GM12878 (cell line): ENCODE measurements at places on chromosomes 11 and 22.

DNA sequence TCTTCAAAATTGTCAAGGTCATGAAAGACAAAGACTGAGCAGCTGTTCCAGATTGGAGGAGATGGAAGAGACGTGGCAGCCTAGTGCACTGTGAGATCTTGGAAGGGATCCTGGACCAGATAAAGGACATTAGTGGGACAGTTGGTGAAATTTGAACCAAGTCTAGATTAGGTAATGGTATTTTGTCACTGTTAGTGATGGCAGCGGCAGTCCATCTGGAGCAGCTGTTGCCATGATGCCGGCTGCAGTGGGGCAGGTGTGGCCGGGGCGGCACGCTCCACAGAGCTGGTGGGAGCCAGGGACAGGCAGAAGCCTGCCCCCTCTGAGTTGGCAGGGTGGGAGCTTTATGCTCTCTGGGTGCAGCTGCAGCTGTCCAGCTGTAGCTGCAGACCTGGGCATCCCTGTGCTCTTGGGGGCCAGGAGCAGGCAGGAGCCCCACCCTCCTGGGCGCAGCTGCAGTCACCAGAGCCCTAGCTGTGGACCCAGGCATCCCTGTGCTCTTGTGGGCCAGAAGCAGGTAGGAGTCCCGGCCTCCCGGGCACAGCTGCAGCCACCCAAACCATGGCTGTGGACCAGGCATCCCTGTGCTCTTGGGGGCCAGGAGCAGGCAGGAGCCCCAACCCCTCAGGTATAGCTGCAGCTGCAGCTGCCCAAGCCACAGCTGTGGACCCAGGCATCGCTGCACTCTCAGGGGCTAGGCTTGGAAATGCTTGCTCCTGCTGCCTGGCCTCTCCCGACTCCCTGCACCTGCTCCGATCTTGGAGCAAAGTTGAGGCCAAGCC, 20.7 kb downstream of the DIXDC1 start:
- H3K27me3 ChIP-seq, result no peaks in the 10 kb centered on the region
- H3K4me3 ChIP-seq, result no peak overlapping the region
- no peak overlapping the region for H3K27ac ChIP-seq
- no peak for DNase-seq
- no peaks in the 10 kb centered on the region for H3K4me1 ChIP-seq

DNA sequence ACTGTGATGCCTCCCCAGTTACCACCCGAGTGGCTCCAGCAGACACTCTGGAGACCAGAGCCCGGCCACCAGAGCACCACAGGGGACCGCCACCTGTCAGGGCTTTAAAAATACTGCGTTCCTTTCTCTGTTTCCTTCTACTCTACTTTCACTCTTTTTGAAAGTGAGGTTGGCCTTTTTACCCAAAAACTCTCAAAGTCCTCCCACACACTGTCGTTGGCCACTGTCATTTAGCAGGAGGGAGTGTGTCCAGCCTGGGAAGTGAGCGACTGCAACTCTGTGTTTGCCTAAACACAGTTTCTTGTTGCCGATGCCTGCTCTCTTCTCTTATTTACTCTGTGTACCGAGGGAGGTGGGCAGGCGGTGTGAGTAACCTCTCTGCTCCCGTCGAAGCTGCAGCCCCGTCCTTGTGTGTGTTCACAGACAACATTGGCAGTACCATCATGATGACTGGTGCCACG, 90.8 kb upstream of the CLDN5 start:
- peaks cover 44% of the 10 kb centered on the region for H3K4me1 ChIP-seq
- no peak overlapping the region for H3K27ac ChIP-seq
- no peaks in the 10 kb centered on the region for H3K27me3 ChIP-seq
- H3K4me3 ChIP-seq, result 0 out of 2 replicates have a peak overlapping the region, but pooled peaks have one; percentile 9
- no peaks in the 10 kb centered on the region for H3K36me3 ChIP-seq

GRCh38 chr11:70365544-70365927, 32.8 kb upstream of the CTTN start:
- H3K4me3 ChIP-seq, result no peak overlapping the region
- no peak for DNase-seq
- H3K27ac ChIP-seq, result no peak overlapping the region
- H3K36me3 ChIP-seq, result peaks cover 6% of the 10 kb centered on the region
- H3K4me1 ChIP-seq, result no peaks in the 10 kb centered on the region

- H3K4me3 ChIP-seq, result no peak overlapping the region
- no peak for DNase-seq
- no peaks in the 10 kb centered on the region for H3K27me3 ChIP-seq
- H3K27ac ChIP-seq, result no peak overlapping the region
- no peaks in the 10 kb centered on the region for H3K36me3 ChIP-seq
Measured at GRCh38 chr22:29187831-29188230, 17.9 kb upstream of the EMID1 start.

DNA sequence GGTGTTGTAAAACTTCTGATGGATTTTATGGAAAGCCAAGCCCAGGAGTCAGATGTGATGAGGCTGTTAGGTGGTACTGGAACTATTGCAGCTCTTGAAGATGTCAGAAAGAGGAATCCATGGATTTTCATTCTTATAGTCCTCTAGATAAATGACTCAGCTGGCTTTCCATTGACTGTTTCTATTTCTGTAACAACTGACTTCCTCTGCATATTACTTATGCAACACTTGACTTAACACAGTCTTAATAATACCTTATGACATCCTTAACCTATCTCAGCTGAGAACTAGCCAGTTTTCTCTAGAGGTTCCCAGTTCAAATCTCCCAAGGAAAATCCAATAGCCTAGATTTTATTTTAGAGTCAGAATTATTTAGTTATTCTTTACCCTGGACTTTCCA, 263.8 kb downstream of the LUZP2 start:
- H3K27me3 ChIP-seq, result no peaks in the 10 kb centered on the region
- H3K36me3 ChIP-seq, result no peaks in the 10 kb centered on the region
- DNase-seq, result no peak
- no peaks in the 10 kb centered on the region for H3K4me1 ChIP-seq

DNA sequence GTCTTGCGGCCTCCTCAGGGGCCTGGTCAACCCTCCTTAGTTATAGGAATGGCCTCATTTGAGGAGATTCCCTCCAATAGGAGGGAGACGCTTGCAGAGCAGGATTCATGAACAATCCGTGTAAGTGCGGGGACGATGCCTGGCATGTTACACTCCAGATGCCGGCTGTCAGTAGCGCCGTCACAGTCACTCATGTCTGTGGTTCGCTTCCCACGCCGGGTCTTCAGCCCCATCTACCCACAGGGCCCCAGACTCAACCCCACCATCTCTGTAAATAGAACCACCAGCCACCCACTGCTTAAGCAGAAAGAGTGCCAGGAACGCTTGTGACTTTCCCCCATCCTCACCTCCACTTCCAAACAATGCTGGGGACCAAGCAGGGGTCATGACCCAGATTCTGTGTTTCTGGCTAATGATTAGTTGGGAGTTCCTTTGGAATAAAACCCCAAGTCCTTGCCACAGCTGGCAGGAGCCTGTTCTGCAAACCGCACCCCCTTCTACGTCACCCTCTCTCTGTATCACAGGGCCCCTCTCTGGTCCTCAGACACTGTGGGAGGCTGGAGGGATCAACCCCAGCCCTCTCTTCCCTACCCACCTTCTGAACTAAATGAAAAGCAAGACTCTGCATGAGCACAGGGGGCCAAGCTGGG, 38.8 kb upstream of the TOLLIP start:
- no peak for DNase-seq
- no peaks in the 10 kb centered on the region for H3K36me3 ChIP-seq

- peaks cover 9% of the 10 kb centered on the region for H3K36me3 ChIP-seq
- no peak overlapping the region for H3K4me3 ChIP-seq
- H3K27ac ChIP-seq, result no peak overlapping the region
- H3K27me3 ChIP-seq, result no peaks in the 10 kb centered on the region
Measured at GRCh38 chr11:62688491-62688890, 839 bp downstream of the LRRN4CL start.

DNA sequence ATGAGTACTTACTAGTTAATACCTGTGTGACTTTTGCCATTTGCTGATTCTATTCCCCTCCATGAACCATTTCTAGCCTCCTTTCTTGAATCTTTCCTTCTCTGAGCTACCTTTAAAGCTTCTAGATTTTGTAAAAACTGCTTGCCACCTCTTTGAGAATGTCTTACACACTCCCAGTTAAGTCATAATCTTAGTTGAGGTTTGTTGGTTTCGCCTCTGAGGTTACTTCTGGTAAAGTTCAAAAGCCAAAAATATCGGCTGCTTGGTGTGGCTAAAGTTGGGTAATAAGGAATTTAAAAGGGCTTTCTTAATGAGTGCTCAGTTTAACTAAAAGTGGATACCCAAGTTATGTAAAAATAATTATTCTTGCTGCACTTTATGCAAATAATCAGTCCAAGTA, 10.4 kb upstream of the GLYAT start:
- no peaks in the 10 kb centered on the region for H3K4me1 ChIP-seq
- H3K27me3 ChIP-seq, result no peaks in the 10 kb centered on the region
- DNase-seq, result peak; percentile 15
- no peaks in the 10 kb centered on the region for H3K36me3 ChIP-seq
- no peak overlapping the region for H3K27ac ChIP-seq
- H3K4me3 ChIP-seq, result no peak overlapping the region

GRCh38 chr22:45159652-45160462, 3.9 kb upstream of the NUP50 start:
- no peaks in the 10 kb centered on the region for H3K27me3 ChIP-seq
- peaks cover 6% of the 10 kb centered on the region for H3K4me1 ChIP-seq
- no peak overlapping the region for H3K4me3 ChIP-seq
- peaks cover 3% of the 10 kb centered on the region; the same call in 1 of the 2 replicates for H3K36me3 ChIP-seq

GRCh38 chr11:101348786-101349185, 219.2 kb upstream of the PGR start:
- no peak overlapping the region for H3K27ac ChIP-seq
- no peaks in the 10 kb centered on the region for H3K36me3 ChIP-seq
- no peaks in the 10 kb centered on the region for H3K27me3 ChIP-seq
- H3K4me1 ChIP-seq, result no peaks in the 10 kb centered on the region
- no peak for DNase-seq

- H3K27me3 ChIP-seq, result no peaks in the 10 kb centered on the region; the same call in 1 of the 2 replicates
- peaks cover 28% of the 10 kb centered on the region for H3K4me1 ChIP-seq
- DNase-seq, result no peak
- H3K36me3 ChIP-seq, result peaks cover 1% of the 10 kb centered on the region
- H3K4me3 ChIP-seq, result peak overlapping the region; percentile 76
Measured at GRCh38 chr22:19178065-19178656, 375 bp downstream of the SLC25A1 start.

DNA sequence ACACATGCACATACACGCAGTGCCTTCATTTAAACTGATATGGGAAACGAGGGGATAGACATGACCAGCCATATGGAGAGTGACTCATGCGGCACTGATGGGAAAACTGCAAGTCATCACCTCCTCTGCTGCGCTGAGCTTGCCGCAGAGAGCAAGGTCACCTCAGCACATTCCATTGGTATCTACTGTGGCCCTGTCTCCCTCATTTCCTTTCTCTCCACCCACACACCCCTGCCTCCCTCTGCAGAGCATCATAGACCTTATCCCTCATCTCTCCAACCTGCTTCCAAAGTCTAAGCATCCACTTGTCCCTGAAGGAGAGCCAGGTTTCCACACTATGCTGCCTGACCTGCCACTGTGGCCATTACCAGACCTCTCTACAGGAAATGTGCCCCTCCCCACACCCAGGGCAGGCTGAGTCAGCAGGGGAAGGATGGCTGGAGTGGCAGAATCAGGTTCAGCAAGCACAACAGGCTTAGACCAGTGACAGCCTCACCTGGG, 116.9 kb upstream of the SNX19 start:
- no peaks in the 10 kb centered on the region for H3K27me3 ChIP-seq
- no peak for DNase-seq
- no peaks in the 10 kb centered on the region for H3K36me3 ChIP-seq
- H3K4me3 ChIP-seq, result no peak overlapping the region
- H3K27ac ChIP-seq, result no peak overlapping the region

GRCh38 chr22:26486394-26486793, 2.7 kb downstream of the SRRD start:
- peaks cover 10% of the 10 kb centered on the region for H3K36me3 ChIP-seq
- DNase-seq, result no peak
- no peaks in the 10 kb centered on the region for H3K27me3 ChIP-seq
- no peak overlapping the region for H3K4me3 ChIP-seq
- no peak overlapping the region for H3K27ac ChIP-seq

GRCh38 chr11:43934601-43935423, 7.6 kb upstream of the C11orf96 start:
- no peaks in the 10 kb centered on the region for H3K4me1 ChIP-seq
- H3K36me3 ChIP-seq, result no peaks in the 10 kb centered on the region
- no peak overlapping the region for H3K4me3 ChIP-seq
- H3K27ac ChIP-seq, result no peak overlapping the region

- no peaks in the 10 kb centered on the region for H3K4me1 ChIP-seq
- H3K4me3 ChIP-seq, result no peak overlapping the region
- H3K27me3 ChIP-seq, result no peaks in the 10 kb centered on the region
- DNase-seq, result no peak
- no peaks in the 10 kb centered on the region for H3K36me3 ChIP-seq
- H3K27ac ChIP-seq, result no peak overlapping the region
Measured at GRCh38 chr11:36469881-36470802, 39.9 kb downstream of the TRAF6 start.

- H3K4me1 ChIP-seq, result peaks cover 22% of the 10 kb centered on the region
- no peak overlapping the region for H3K27ac ChIP-seq
- DNase-seq, result no peak
- H3K27me3 ChIP-seq, result no peaks in the 10 kb centered on the region
- peaks cover 19% of the 10 kb centered on the region for H3K36me3 ChIP-seq
- H3K4me3 ChIP-seq, result no peak overlapping the region
Measured at GRCh38 chr11:121564948-121565684, 112.3 kb upstream of the SORL1-AS1 start.

DNA sequence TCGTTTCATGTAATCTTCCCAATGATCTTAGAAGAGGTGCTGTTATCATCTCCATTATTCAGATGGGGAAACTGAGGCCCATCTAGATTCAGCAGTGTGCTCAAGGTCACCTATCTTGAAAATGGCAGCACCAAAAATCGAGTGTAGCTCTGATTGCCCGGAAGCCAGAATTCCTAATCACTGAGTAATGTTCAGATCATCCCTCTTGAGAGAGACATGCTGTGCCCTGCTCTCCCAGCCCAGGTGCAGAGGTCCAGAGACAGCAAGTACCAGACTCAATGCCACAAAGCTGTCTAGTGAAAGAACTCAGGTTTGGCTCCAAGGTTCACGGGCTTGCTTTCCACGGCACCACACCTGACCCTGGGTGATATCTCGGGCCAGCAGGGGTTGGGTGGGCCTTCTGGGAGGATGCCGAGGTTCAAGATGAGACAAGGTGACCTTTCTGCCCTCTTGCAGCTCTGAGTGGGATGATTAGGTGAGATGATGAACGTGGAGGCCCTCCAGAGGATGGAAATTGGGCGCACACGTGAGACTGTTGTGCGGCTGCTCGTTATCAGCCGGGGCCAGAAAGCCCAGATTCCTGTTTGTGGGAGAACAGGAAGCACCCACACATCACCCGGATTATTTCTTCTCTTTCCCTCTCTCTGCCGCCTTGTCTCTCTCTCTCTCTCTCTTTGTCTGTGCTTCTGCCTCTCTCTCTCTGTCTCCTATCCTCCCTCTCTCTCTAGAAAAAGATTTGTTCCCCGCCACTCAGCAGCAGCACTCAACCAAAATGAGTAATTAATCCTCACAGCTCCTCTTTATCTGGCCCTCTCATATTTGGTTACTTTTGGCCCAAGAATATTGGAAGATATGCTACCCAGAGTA, 19.0 kb upstream of the RASD2 start:
- no peak overlapping the region for H3K27ac ChIP-seq
- no peak overlapping the region for H3K4me3 ChIP-seq
- no peaks in the 10 kb centered on the region for H3K36me3 ChIP-seq
- peaks cover 1% of the 10 kb centered on the region for H3K27me3 ChIP-seq
- H3K4me1 ChIP-seq, result no peaks in the 10 kb centered on the region
- DNase-seq, result no peak
